ENCODE measurements at places on chromosomes 1 and 21.

GRCh38 chr1:64948905-64949833 is 17.2 kb downstream of the JAK1 start:
- no peak for DNase-seq

DNA sequence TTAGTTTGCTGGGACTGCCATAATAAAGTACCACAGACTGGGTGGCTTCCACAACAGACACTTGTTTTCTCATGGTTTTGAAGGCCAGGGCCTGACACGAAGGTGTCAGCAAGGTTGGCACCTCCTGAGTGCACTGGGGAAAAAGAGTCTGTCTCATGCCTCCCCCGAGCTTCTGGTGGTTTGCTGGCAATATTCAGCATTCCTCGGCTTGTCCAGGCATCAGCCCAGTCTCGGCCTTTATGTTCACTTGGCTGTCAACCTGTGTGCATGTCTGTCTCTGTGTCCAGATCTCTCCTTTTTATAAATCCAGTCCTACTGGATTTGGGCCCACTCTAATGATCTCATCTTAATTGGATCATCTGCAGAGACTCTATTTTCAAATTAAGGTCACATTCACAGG is 72.6 kb downstream of the DOP1B start:
- no peak for DNase-seq

DNA sequence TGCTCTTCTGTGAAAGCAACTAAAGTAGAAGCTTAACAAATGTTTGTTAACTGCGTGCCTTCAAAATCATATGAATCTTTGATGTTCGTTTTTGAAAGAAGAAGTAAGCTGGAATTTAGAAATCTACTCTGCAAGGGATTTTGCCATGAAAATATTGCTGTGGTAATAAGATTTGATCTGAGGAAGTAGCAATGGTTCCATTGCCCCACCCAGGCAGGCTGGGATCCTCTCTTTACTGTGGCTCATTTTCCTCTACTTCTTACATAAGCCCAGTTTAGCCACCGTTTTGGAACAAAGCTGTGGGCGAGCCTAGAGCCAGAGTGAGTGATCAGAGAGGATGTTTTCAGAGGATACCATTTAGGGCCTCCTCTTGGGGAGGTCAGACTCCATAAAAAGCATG is 20.3 kb upstream of the PTGFRN start:
- DNase-seq: no peak

DNA sequence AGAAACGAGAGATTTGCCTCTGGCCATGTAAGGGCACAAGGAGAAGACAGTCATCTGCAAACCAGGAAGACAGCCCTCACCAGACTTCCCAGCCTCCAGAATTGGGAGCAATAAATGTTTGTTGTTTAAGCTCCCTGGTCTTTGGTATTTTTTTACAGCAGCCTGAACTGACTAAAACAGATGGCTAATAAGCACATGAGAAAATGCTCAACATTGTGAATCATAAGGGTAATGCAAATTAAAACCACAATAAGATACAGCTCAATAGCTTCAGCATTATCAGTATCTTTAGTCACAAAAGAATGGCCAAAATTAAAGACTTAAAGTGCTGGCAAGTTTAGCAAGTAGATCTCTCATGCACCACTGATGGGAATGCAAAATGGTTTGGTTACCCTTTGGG is 11.7 kb downstream of the UBE2G2 start:
- DNase-seq: no peak

DNA sequence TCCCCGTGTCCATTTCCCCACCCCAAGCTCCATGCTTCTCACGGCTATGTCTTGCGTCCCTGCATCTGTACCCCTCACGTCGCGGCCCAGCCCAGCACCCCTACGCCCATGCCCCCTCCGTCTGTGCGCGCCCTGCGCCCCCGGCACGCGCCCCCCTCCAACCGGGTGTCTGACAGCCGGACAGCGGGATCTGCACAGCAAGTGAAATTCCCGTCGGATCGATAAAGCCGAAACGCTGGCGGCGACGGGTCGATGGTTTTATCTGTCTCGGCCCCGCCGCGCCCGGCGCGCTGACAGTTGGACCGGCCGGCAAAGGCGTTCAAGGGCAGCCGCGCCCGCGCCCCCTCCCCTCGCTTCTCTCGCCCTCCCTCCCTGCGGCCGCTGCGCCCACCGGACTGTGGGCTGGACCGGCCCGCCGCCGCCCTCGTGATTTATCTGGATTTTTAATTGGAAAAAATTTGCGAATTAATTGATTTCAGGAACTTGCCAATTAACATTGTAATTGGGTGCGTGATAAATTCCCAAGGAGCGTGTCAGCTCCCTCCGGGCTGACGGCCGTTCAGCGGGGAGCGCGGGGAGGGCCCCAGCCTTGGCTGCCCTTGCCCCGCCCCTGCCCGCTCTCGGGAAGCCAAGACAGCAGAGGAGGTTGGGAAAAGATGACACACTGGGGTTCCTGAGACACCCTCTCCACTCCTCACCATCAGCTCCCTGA is 57.1 kb downstream of the TMEM53 start:
- DNase-seq: no peak

DNA sequence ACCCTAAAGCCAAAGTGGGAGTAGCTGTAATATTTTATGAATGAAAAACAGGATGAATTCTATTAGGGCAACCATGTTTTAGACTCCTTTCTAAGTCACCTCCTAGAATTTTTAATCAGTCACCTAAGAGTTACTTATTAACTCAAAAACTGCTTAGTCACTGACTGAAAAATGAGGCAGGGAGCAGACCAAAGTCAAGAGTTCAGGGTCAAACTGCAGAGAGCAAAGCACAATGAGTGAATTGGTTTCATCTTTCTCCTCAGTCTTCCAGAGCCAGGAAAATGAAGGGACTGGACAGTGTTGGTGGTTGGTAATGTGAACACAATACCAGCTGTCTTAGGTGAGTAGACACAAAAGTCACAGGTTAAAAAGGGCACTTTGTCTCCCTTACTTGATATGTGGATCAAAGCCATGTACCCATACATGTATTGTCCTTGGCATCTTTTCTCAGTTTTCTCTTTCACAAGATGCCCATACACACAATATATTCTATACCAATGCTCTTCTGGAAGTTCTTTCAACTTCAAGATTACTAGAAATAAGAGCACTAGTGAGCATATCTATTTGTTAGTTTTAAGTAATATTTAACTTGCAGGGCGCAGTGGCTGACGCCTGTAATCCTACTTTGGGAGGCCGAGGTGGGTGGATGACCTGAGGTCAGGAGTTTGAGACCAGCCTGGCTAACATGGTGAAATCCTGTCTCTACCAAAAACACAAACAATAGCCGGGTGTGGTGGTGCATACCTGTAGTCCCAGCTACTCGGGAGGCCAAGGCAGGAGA is 42.2 kb downstream of the ATP1B1 start:
- DNase-seq: no peak

- no peak for DNase-seq
Measured at GRCh38 chr1:203001986-203002385, 5.2 kb upstream of the TMEM183A start.

DNA sequence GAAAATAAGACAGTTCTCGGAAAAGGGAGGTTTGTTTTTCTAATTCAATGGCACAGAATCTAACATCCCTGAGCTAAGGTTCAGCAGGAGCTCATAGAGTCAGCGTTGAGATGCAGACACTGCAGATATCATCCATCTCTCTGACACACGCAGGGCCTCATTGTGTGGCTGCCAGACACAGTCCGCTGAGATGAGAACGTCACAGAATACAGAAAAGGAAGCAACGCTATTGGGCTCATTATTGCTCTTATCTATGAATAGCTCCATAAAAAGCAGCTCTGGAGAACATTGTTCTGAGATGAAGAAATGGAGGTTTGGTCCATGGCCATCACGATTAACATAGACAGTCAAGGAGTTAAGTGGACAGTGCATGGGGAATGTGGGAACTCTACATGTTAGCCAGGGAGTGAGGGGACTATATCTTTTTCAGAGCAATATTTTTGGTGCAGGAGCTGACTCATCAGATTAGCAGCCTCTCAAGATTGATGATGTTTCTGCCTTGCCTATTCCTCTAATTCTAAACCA is 771.6 kb upstream of the CXADR start:
- no peak for DNase-seq

GRCh38 chr1:57279909-57280666 is 143.8 kb downstream of the DAB1 start:
- no peak for DNase-seq

DNA sequence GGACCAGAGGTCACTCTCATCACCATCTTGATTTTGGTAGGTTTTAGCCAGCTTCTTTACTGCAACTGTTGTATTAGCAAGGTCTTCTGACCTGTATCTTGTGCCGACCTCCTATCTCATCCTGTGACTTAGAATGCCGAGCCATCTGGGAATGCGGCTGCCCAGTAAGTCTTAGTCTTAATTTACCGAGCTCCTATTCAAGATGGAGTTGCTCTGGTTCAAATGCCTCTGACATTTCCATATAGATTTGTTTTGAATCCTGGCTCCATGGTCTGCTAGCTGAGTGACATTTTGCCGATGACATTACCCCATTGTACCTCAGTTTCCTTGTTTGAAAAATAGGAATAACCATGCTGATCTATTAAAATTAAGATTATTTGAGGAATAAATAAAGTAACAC is 193.9 kb upstream of the HMCN1 start:
- no peak for DNase-seq

DNA sequence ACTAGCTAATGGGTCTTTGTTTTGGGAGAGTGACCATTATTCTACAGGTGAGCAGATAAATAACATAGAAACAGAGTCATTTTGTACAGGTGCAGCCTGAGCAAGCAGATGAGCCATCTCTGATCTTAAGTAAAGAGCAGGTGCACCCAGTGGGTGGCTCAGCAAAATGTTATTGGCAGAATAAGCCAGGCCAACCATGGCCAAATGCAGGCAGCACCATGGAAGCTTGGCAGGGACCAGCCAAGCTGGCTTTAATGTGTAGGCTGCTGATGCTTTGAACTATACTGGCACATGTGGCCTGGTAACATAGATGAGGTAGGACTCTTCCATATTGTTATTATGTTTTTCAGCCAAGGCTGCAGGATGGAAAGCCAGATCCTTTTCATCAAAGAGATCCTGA is 553.3 kb upstream of the ZRANB2 start:
- no peak for DNase-seq

GRCh38 chr1:226976276-226976977 is 36.3 kb downstream of the COQ8A start:
- no peak for DNase-seq

GRCh38 chr1:186577216-186577615 is 103.0 kb downstream of the PTGS2 start:
- DNase-seq: no peak

GRCh38 chr21:46596201-46596600 is 8.7 kb downstream of the S100B start:
- no peak for DNase-seq

- no peak for DNase-seq
Measured at GRCh38 chr1:152954436-152954835, 7.4 kb downstream of the SPRR5 start.

GRCh38 chr1:89147678-89148658 is 22.1 kb upstream of the GBP2 start:
- peak; percentile 36 for DNase-seq

DNA sequence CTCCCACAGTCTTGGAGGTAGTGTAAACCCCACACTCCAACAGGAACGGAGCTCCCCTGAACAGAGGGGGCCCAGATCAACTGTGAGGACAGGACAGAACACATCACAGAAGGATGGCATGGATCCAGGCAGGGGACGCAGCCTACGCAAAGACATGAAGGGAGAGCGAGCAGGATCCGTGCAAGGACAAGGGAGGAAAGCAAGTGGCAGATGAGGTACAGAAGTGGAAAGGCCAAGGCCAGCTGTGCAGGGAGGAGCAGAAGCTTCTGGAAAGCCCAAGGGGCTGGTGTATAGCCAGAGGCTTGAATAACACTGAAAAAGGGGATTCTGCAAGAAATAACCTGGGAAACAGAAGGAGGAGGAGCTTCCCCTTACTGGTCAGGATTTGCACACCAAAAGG is 81.2 kb downstream of the SIPA1L2 start:
- DNase-seq: no peak

- DNase-seq: no peak
Measured at GRCh38 chr1:28538286-28538685, 14.6 kb upstream of the TRNAU1AP start.

DNA sequence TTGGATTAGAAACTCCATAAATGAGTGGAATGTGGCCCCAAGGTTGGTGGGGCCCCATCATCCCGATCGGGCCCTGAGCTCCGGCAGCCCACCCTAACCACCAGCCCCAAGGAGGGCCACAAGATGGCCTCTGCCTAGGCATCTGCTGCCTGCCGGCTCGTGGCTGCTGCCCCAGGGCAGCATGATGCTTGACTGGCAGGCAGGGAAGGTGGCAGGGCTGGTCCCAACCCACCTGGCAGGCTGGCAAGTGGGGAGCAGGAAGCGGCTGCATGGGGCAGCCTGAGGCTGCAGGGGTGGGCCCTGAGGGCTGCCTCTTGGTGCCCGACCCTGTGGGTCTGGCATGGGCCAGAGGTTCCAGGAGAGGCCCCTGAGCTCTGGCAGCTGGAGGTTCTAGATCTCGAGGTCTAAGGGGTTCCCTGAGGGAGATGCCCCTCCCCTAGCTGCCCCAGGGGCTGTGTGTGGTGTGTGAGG is 760 bp upstream of the GJC2 start:
- DNase-seq: no peak

DNA sequence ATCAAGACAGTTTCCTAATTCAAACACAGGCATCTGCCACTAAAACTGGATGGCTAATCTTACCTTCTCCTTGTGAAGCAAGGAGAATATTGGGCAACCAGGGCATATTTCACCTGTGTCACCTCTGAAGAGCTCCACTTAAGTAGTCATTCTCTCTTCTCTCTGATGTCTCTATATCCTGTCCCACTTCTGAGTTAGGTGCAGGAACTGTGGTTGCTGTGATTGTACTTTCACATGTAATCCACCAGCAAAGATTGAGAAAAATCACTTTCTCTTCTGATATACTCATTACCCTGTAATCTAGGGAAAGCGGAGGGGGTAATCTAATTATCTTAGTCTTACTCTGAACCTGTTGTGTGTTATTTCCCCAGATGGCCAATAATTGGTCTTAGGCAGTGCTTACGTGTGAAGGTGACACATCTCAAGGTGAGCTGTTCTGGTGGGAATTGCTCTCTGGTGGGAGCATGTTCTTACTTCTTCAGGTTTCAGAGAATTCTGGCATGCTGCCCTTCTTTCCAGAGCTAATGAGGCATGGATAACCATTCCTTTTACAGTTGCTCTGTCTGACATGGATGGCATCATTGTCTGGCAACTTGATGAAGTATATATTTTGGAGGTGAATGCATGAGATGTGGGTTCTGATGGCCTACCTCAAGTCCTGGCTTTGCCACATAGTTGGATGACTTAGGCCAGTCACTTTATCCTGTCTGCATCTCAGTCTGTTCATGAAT is 12.0 kb downstream of the XCL2 start:
- DNase-seq: no peak

- no peak for DNase-seq
Measured at GRCh38 chr1:9438431-9439073, 100.7 kb upstream of the SLC25A33 start.
